Activated CD8-positive, alpha-beta memory T cell treated with anti-CD3 and anti-CD28 coated beads, Interleukin-2, amount 10 ng/mL, durations not matched to agents 7 days and 5 days (primary cell): ENCODE measurements at places on chromosomes 6 and 20. TPM values are rescaled to one million over a fixed set of nuclear protein-coding genes. Genes with fewer than 3 reads are reported as not detected.

DNA sequence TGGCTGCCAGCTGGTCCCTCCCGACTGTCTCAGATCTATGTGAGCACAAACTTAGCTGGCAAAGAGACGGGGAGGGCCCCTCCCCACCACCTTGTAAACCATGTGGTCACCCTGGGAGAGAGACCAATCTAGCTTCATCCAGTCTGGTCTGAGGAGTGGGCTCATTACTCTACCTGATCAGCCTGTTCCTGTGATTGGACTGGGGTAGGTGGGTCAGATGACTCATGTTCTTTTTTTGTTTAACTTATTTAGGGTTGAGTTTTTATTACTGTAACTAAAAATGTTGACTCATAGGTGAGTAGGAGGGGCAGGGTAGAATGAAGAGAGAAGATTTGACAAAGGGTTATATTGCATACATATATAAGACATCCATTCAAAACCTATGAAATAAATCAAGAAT lies 4.7 kb downstream of the GSTA4 start:
- H3K27ac ChIP-seq = no peak overlapping the region
- H3K4me3 ChIP-seq = no peak overlapping the region
- peaks cover 1% of the 10 kb centered on the region for H3K36me3 ChIP-seq

GRCh38 chr6:44558024-44558831 lies 170.7 kb downstream of the CDC5L start:
- no peaks in the 10 kb centered on the region for H3K36me3 ChIP-seq
- H3K27me3 ChIP-seq = peaks cover 33% of the 10 kb centered on the region
- no peak for DNase-seq
- no peaks in the 10 kb centered on the region for H3K4me1 ChIP-seq
- no peak overlapping the region for H3K4me3 ChIP-seq

- no peak overlapping the region for H3K27ac ChIP-seq
- no peaks in the 10 kb centered on the region for H3K27me3 ChIP-seq
- peaks cover 11% of the 10 kb centered on the region for H3K4me1 ChIP-seq
- DNase-seq = no peak
These were observed 15.7 kb downstream of the SLC23A2 start for GRCh38 chr20:4985658-4986057.

DNA sequence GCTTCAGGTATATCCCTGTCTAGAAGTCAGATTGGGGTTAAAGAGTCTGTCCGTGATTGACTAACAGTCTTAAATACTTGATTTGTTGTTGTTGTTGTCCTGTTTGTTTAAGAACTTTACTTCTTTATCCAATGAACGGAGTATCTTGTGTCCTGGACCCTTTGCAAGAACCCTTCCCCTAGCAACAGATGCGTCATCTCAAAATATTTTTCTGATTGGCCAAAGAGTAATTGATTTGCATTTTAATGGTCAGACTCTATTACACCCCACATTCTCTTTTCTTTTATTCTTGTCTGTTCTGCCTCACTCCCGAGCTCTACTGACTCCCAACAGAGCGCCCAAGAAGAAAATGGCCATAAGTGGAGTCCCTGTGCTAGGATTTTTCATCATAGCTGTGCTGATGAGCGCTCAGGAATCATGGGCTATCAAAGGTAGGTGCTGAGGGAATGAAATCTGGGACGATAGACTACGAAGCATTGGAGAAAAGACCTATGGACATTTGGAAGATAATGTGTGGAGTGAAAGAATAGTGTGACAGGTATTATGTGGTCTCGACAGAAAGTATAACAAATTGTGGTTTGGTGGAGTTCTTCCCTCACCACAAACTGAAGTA lies at the start of gene HLA-DRA:
HLA-DRA (plus strand) TSS at position 286 of the 613 bp plus-strand sequence; CDS start at position 350, 64 bp downstream.
- peak within 1 kb of the TSS; percentile 99 for H3K4me3 ChIP-seq
- peak within 1 kb of the TSS; percentile 97 for H3K27ac ChIP-seq

GRCh38 chr6:123909989-123910388 lies 106.3 kb downstream of the NKAIN2 start:
- no peak overlapping the region for H3K27ac ChIP-seq
- H3K4me3 ChIP-seq = no peak overlapping the region
- no peaks in the 10 kb centered on the region for H3K4me1 ChIP-seq
- no peak for DNase-seq
- no peaks in the 10 kb centered on the region for H3K36me3 ChIP-seq

DNA sequence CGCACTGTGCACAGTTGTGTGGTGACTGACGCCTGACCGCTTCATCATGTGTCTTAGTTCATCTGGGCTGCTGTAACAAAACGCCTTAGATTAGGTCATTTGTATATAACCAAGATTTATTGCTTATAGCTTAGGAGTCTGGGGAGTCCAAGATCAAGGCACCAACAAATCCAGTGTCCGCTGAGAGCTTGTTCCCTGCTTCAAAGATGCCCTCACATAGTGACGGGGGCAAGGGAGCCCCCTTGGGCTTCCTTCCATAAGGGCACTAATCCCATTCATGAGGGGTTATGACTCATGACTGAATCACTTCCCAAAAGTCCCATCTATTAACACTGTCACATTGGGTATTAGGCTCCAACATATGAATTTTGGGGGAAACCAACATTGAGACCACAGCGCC lies 34.6 kb downstream of the CYP24A1 start:
- no peaks in the 10 kb centered on the region for H3K4me1 ChIP-seq
- DNase-seq = no peak
- H3K27me3 ChIP-seq = peaks cover 10% of the 10 kb centered on the region
- no peak overlapping the region for H3K27ac ChIP-seq
- H3K4me3 ChIP-seq = no peak overlapping the region

DNA sequence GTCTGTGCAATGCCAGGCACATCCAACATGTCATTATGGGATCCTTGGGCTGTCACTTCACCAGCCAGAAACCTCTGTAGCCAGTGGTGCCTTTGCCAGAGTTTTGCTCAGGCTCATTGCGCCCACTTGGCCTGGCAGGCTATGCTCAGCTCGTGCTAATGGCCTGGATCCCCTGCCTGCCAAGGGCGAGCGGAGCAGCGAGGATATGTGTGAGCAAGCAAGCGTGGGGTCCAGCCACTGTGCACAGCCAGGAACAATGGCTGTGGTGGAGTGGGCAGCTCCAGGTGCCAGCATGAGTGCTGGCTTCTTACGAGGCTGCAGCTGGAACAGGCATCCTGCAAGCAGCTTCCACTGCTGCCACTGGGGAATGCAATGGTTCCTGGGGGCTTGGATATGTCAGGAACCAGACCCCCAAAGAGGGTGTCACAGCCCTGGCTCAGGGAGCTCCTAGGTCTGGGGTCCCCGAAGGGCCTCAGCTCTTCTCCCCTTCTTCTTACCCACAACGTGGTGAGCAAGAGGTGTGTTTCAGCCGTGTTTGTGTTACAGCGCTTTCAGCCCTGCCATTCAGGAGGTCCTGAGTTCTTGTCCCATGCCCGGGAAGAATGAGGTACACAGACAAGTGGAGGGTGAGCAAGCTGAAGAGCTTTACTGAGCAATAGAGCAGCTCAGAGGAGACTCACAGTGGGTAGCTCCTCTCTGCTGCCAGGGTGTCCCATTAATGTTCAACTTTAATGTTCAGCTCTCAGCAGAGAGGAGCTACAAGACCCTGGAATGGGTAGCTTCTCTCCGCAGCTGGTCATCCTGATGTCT lies 22.3 kb upstream of the TOP1 start:
- peaks cover 65% of the 10 kb centered on the region for H3K4me1 ChIP-seq
- peaks cover 9% of the 10 kb centered on the region for H3K36me3 ChIP-seq
- H3K27me3 ChIP-seq = no peaks in the 10 kb centered on the region
- no peak overlapping the region for H3K4me3 ChIP-seq

DNA sequence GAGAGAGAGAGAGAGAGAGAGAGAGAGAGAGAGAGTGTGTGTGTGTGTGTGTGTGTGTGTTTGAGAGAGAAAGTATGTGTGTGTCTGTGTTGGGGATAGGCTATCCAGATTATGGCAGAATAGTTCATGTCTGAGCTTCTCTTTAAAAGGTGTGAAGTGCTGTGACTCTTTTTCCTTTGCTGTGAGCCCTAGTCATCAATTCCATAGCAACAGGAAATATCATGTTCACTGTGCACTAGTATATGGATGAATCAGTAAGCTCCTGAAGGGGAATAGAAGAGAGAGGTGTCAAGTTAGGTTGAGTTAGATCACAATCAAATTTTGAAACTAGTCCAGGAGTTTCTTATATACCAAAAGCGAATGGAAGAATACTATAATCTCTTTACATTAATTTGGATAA lies 318.7 kb downstream of the RFPL4B start:
- no peak overlapping the region for H3K27ac ChIP-seq
- H3K36me3 ChIP-seq = no peaks in the 10 kb centered on the region
- no peaks in the 10 kb centered on the region for H3K4me1 ChIP-seq
- H3K27me3 ChIP-seq = no peaks in the 10 kb centered on the region
- no peak for DNase-seq
- H3K4me3 ChIP-seq = no peak overlapping the region

GRCh38 chr6:134619077-134619476 lies 301.2 kb upstream of the SGK1 start:
- H3K27ac ChIP-seq = no peak overlapping the region
- H3K4me1 ChIP-seq = peaks cover 8% of the 10 kb centered on the region
- H3K27me3 ChIP-seq = peaks cover 15% of the 10 kb centered on the region

Gene CDSN
- total RNA-seq = not detected

Gene TMC2
- not detected for total RNA-seq

Gene SULF2
- total RNA-seq = 2.0 TPM

Gene CHMP4B
- total RNA-seq = 81.9 TPM

Gene GGT7
- total RNA-seq = 4.6 TPM

Gene CLPSL2
- not detected for total RNA-seq
